T-helper 17 cell (primary cell): ENCODE measurements at places on chromosomes 16 and 17.

DNA sequence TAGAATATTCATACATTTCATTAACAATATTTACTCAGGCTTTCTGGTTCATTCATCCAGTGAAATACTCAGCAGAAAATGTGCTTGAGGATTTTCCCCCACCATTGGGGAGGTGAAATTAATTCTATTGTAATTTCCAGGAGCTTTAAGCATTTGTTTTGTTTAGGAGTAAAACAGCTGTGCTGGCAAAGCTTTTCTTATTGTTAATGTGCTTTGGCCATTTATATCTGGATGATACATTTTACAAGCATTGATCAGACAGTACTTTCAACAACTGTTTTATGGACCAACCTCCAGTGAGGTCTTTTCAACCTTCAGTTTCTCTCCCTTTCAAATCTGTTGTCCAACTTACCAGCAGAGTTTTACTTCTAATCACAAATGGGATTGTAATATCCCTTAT lies 672.4 kb downstream of the CDH11 start:
- no peak for DNase-seq

GRCh38 chr17:45783593-45784292 lies 377 bp upstream of the CRHR1 start:
- DNase-seq = no peak

DNA sequence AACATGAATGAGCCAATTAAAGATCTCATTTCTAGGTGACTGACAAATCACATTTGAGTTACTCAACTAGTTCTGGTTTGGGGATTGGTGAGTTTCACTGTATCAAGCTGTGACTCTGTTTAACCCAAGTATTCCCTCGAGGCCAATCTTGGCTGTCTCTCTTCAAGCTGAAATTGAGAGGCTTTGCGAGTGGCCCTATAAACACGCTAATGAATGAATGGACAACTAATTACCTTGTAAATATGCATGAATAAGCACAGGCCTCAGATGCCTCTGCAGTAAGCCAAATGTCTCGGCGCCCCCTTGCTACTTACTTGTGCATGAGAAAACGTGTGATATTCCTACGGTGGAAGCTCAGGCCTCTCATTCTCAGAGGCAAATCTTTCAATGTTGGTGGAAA lies 450.3 kb upstream of the PSMD7 start:
- no peak for DNase-seq

DNA sequence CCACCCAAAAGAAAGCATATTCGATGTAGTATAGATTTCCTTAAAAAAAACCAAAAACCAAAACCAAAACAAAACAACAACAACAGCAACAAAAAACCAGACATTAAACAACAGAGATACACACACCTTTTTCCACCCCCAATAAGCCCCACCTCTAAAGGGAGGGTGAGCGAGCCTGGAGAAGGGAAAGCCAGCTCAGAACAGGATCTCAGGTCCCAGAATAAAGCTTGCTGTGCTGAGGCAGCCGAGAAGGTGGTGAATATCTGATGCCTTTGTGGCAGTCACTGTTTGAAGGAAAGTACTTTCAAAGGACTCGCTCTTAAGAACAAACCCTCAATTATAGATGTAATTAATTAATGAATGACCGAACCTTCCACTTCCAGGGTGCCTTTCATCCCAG lies 470 bp downstream of the KRT23 start:
- DNase-seq = no peak

DNA sequence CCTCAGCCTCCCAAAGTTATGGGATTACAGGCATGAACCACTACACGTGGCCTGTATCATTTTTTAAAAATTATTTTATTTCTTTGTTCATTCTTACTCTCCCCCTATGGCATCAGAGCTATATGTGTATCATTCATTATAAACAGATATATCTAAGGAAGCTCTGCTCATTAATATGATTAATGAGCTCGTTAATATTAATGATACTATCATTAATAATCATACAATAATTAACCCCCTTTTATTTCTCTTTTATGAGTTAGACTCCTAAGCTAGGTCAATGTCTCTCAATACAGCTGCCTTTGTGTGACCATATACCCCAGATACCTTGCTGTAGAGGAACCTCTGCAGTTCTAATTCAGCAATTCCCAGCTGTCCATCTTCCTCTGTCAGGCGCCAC lies 4.5 kb upstream of the RSKR start:
- no peak for DNase-seq

DNA sequence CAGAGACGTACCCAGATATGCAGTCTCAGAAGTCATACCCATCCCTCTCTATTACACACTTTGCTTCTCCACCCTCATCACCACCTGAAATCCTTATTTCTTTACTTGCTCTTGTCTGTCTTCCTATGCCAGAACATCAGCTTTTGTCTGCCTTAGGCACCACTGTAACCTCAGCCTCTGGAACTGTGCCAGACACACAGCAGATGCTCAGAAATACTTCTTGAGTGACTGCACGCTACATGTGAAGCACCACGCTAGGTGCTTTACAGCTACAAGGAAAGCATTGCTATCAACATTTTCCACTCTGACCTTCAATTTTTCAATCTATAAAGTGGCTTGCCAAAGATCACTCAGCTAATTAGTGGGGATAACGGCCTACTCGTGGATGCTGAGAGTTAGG lies 226.8 kb downstream of the CHD9NB start:
- DNase-seq = no peak

DNA sequence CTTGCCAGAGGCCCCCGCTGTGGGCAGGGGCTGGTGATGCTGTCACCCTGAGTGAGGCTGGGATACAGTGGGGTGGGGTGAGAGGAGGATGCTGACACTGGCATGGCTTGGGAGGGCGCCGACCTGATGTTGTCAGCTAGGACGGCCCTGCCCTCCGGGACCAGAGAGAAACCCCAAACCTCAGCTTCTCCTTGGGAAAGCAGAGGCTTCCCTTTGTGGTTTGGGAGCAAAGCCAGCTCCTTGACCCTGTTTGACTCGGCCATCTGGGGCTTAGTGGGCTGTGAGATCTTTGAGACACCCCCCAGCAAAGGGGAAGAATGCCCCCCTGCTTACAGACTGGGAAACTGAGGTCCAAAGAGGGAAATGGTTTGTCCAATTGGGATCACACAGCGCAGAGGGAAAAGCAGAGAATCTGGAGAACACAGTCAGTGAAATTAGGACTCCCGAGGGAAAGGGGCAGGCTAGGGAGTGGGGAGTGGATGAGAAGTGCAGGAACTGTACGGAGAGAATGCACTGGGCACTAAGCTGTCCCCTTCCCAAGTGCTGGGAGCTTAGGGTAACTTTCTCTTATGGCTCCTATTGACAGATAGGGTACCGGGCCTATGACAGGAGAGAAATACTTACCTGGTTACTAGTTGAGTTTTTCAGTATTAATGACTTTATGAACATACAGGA lies 40.7 kb upstream of the DLX4 start:
- DNase-seq = no peak

- no peak for DNase-seq
Measured at GRCh38 chr17:28324267-28324745, 5.3 kb downstream of the TMEM97 start.

DNA sequence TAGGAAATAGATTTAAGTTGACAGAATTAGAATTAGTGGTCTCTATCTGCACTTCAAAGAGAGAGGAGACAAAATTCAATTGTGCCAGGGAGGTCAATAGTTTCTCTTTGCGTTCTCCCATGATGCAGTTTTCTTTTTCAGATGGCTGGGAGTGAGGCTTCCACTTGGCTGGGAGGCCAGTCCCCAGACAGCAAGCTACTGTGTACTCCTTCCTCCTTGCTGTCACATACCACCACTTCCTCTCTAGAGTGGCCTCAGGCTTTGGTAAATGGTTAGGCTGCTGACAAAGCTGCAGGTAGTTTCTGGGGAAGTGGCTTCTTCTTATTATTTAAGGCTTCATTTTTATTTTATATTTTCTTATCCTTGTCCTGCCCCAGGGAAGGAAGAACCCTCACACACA lies 106.2 kb upstream of the HS3ST4 start:
- DNase-seq = no peak

- DNase-seq = no peak
Measured at GRCh38 chr17:5869041-5869745, 201.0 kb upstream of the WSCD1 start.

DNA sequence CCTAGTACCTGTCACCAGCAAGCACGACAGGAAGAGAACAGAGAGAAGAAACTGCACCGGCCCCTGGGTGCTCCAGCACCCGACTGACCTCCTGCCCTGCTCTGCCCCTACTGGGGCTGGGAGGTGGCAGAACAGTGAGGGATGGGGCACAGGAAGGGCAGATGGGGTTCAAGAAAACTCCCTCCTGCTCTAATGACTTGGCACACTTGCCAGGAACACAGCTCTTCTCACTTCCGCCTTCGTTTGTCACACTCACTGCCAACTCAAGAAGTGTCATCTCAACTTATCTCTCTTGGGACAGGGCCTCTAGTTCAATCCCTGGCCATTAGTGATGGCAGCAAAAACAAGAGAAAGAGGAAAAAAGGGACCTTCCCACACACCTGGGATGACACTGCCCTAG lies 42.7 kb upstream of the ICAM2 start:
- no peak for DNase-seq

DNA sequence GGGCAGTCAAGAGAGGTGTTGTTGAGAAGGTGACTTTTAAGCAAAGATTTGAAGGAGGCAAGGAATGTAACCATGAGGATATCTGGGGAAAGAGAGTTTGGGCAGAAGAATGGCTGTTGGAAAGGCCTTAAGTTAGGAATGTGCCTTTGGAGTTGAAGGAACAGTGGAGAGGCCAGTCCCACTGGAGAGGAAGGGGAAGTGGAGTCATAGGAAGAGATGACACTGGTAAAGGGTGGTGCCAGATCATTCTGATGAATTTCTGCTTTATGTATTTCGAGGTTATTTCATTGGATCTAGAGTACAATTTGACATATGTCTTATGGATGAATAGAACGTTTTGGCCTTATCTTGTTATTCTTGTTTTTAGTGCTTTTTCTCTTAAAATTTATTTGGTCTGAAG lies 93.5 kb downstream of the WWP2 start:
- DNase-seq = no peak

DNA sequence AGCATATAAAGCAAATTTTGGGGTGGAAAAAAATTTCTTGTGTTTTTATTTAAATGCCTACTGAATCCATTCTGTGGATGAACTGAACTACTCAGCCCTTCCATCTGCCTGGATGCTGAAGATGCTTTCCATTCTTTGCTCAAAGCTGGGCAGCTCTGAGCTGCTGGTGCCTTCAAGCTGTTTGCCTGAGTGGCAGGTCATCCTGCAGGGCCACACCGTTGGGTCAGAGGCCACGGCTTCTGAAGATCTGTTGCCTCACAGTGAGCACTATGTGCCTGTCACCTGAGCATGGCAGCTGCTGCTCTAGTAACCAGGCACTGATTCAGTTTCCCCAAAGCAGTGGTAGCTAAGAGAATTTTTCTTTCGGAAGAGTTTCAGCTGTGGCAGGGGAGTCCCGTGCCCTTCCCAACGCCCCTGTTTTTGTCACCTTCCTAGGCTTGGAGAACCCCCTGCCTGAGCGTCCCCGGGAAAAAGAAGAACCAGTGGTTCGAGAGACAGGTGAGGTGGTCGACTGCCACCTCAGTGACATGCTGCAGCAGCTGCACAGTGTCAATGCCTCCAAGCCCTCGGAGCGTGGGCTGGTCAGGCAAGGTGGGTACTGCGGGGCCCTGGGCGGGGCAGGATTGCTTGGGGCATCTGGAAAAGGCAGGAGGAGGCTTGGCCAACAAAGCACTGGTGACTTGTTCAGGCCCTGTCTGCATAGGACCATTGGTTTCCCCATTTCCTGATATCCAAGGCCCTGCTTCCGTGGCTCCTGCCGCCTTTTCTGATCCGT lies 8.5 kb downstream of the PLK1 start:
- DNase-seq = no peak

- DNase-seq = no peak
Measured at GRCh38 chr17:33492731-33493265, 199.7 kb upstream of the ASIC2 start.

DNA sequence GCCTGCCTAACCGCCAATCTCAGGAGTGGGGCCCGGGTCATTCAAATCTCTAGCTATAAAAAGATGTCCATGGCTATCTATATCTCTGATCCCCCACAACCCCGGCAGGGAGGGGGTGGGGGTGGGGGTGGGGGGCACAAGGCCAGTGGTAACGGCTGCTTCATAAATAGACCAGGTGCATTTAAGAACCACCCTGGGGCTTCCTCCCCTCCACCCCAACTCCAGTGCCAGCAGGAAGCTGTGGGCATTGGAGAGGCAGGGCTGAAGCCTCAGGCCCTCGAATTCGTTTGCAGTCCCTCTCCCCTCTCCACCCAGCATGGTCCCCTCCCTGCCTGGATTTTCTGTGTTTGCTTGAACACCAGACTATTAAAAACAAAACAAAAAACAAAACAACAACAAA lies 56.0 kb downstream of the RAP1GAP2 start:
- no peak for DNase-seq

DNA sequence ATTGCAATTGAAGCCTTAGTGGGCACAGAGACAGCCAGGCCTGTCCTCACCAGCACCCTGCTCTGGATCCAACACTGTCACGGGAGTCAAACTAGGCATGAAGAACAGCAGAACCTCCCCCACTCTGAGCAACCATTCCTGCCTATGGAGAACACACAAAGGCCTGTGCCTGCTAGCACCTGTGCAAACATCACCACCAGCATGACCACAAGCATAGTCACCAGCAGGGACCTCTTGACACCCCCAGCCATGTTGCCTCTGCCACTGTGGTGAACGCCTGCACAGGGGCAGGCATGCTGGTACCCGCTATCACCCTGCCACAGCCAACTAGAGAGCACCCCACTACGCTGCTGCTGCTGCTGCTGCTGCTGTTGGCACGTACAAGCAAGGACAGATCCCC lies 51.7 kb downstream of the CMC2 start:
- DNase-seq = no peak

GRCh38 chr17:57531078-57531477 lies 214.0 kb downstream of the CCDC182 start:
- DNase-seq = no peak

DNA sequence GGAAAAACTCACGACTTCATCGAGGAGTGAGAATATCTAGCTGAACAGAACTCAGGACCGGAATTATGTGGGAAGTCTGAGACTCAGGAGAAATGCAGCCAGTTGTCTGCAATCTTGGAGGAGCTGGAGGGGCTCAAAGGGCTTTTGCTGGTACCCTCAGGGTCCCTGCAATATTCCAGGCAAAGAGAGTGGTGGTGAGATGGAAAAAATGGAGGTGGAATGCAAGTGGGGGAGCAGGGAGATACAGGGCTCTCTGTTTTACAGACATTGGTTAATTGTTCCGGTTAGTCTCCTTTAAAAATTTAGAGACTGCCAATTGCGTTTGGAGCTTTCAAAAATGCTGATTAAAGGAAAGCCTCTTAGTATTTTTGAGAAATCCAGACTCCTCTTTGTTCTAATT lies 18.2 kb upstream of the HP start:
- DNase-seq = no peak

GRCh38 chr17:76032780-76033108 lies 5.6 kb upstream of the EVPL start:
- no peak for DNase-seq

DNA sequence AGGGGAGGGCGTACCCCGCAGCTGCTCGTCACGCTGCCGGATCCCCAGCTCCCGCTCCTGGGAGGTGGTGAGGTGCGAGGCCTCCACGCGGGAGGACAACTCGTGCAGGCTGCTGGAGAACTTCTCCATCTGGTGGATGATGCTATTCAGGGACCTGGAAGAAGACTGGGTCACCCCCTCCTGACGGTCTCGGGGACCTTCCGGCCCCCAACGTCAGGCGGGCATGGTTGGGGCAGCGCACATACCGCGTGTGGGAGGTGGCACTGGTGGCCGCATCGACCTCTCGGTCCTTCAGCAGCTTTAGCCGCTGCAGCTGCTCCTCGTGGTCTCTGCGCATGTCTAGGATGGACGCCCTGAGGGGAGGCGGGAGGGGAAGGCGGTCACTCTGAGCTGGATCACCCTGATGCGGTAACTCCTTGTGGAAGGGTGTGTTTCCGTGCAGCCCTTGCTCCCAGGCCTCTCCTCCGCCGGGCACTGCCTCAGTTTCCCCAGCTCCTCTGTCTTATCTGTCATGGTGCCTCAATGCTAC lies 13.3 kb upstream of the MRPL38 start:
- DNase-seq = no peak
